ENCODE measurements at places on chromosomes 16 and 17. TPM values are rescaled to one million over a fixed set of nuclear protein-coding genes. Genes with fewer than 3 reads are reported as not detected.

Gene NOTUM
- not detected for total RNA-seq

Gene TSPAN10
- 3.2 TPM for total RNA-seq

Gene TOX3
- not detected for total RNA-seq

Gene WNK4
- total RNA-seq: 0.57 TPM

Gene GAA
- 16.7 TPM for total RNA-seq

Gene SHISA6
- total RNA-seq: not detected

Gene KRTAP4-9
- not detected for total RNA-seq

Gene FBXW10B
- 1.0 TPM for total RNA-seq

Gene GP1BA
- total RNA-seq: not detected

Gene SCNN1G
- total RNA-seq: 0.14 TPM
